NCI-H69 (cell line): ENCODE measurements at places on chromosomes 4 and X.

GRCh38 chr4:76341063-76341462 lies 34.5 kb downstream of the STBD1 start:
- no peak for DNase-seq

DNA sequence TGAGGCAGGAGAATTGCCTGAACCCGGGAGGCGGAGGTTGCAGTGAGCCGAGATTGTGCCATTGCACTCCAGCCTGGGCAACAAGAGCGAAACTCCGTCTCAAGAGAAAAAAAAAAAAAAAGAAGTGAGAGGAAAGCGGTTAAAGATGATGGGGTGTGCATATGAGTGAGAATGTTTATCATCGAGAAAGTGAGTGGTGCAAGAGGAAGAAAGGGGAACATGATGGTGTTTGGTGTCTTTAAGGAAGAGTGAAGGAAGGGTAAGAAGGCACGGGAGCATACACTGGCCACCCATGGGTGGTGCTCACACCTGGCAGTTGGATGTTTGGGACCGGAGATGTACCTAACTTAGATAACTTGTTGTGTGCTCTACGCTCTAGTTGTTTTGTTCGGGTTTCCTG lies 62.2 kb downstream of the STOX2 start:
- DNase-seq, result no peak

DNA sequence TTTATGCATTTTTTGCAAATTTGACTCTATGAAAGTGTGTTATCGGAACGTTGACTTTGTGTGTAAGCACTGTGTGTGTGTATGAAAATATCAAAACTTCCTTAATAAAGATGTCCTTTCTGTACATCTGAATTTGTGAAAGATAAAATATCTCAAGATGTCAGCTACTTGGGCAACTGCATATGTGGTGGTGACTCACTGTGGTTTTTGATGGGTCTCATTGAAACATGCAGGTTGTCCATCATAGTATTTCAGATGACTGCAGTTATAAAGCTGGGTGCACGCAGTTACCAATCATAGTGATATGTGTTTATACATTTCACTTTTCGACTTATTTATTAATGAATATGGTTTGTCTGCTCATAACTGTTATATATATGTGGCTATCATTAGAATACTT lies 19.7 kb upstream of the BBS12 start:
- no peak for DNase-seq

- no peak for DNase-seq
Observed at GRCh38 chr4:113677325-113677724, 84.2 kb downstream of the CAMK2D start.

- no peak for DNase-seq
Observed at GRCh38 chr4:4922441-4922840, 63.0 kb downstream of the MSX1 start.

DNA sequence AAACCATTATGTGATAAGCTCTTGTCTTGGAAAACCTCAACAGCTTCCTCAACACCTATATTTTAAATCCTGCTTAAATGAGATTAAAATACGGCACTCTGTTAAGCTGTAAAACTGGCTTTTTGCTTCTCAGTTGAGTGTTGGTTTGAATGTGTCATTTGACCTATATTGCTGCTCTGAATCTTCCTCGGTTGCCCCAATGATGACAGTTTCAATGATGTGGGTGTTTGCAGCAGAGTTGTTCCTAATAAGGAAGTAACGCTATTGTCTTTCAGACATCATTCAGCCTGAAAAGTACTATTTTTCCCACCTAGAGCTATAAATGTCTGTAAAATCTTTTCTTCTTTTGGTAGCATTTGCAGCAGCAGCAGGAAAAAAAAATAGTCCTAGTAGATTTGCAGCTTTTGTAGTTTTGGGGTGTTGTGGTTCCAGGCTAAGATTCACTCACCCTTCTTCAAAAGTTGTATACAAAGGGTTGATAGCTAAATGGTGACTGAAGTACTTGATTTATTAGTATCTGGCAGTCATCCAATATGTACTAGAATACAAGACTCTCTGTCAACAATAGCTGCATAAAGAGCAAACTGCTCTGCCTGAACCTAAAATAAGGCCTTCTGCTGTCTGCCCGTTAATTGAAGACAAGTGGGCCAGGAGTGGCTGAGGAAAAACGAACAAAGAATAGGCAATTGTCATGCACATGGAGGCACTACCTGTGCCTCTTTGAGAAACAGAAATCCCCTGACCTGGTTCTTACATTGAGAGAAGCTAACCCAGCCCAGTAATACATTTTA lies 333.1 kb downstream of the IL1RAPL1 start:
- DNase-seq, result peak; percentile 95

- no peak for DNase-seq
Observed at GRCh38 chrX:12210196-12210815, 72.0 kb downstream of the FRMPD4 start.

GRCh38 chr4:151687021-151687640 lies 73.7 kb downstream of the GATB start:
- no peak for DNase-seq

DNA sequence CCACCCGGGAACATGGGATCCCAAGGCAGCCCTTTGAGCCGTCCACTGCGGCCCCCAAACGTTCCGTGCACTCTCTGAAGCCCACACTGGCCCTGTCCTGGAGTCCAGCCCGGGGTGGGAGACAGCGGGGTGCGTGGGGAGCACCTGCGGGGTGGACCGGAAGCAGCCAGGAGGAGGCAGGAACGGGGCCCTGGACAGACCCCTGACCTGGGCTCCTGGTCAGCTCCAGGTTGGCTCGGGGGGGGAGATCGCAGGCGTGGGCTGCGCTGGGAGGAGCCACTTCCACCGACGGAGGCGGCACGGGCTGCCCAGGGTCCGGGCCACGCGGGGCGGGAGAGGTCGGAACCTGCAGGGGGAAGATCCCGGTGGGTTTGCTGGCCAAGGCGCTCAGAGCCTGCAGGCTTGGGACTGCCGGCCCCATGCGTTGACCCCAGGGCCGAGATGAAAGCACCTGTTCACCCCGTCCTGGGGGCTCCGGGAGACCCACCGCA lies 5.7 kb upstream of the PLCXD1 start:
- DNase-seq, result no peak

DNA sequence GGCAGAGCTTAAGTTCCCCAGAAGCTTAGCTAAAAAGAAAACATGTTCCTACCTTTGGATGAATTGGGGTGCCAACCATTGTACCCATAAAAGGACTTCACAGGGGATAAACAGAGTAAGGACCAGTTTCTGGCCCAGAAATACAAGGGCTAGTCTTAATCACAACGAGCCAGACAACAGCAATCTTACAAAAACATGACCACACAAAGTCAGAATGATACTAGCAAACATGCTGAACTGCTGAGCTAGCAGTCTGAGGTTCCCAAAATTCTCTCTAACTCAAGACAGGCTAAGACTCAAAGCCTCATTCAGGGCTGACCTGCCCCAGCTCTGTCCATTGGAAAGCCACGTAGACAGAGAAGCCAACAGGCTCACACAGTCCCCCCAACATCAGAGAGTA lies 40.3 kb downstream of the ATP11C start:
- DNase-seq, result no peak

DNA sequence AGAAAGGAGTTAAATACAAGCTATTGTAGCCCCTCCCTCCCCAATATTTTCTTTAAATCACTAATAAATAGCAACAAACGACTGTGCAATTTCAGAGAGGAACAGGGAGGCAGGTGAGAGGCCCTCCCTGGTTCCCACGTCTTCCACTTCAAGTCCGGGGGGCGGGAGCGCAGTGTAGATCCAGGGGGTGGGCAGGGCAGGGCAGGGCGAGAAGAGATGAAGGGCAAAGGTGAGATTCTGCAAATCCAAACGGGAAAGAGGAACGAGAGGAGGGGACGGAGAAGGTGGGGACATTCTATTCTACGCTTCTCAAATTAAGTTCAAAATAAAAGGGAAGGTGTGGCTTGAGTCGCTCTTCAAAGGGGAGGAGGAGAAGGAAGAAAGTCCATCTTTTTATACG lies 6.8 kb downstream of the NKX6-1 start:
- no peak for DNase-seq

GRCh38 chr4:39565878-39566600 lies 38.8 kb upstream of the UGDH start:
- DNase-seq, result no peak

DNA sequence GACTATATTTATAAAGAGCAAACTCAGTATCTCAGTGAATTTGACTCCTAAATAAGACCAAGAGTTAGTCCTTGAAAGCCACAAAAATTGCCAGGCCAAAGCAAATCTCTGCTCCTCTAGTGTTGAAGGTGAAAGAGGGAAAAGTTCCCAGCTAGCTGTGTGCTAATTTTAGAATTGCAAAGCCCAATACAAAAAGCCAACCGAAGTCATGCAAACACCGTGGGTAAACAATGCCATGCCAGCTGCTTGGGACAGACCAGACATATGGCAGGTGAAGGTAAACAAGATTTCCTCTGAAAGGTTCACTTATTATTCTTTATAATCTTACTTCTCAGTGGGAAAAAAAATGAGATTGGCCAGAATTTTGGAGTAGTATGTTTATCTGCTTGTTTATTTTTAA lies 80.5 kb upstream of the LNX1 start:
- DNase-seq, result peak; percentile 80

- DNase-seq, result no peak
Observed at GRCh38 chrX:116862340-116862739, 399.6 kb upstream of the CT83 start.

- DNase-seq, result peak; percentile 79
Observed at GRCh38 chr4:65668201-65669089, 1.8 kb downstream of the EPHA5 start.

DNA sequence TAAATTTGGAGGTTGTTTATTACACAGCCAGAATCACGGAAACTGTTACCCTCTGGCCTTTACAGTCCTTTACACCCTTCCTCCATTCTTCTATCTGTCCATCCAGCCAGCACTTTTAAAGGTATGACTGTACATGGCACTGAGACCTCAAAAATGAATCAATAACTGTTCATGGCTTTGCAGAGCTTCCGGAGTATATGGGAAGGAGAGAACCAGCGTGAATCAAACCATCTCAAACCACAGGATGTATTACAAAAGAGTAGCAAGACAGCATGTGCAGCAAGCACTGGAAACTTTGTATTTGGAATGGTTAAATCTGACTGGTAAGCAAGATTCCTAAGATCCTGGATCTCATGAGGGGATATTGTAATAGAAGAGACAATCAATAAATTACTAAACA lies 228.5 kb upstream of the CASK start:
- no peak for DNase-seq

DNA sequence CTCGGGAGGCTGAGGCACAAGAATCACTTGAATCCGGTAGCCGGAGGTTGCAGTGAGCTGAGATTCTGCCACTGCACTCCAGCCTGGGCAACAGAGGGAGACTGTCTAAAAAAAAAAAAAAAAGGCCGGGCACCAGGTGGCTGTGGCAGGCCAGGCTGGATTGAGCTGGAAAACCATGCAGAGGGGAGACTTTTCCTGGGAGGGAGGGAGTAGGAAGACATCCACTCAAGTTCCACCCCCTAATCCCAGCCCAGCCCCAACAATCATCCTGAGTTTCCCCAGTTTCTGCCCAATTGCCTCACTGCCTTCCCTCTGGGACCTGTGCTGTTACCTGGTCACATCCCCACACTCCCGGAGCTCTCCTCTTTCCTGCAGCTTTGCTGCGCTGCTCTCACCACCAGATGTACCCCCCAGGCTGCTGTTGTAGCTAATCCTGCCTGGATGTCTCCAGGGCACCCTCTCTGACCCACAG lies 9.0 kb upstream of the TSPYL2 start:
- peak; percentile 91 for DNase-seq

GRCh38 chr4:73055241-73055897 lies 14.1 kb downstream of the COX18 start:
- DNase-seq, result no peak

DNA sequence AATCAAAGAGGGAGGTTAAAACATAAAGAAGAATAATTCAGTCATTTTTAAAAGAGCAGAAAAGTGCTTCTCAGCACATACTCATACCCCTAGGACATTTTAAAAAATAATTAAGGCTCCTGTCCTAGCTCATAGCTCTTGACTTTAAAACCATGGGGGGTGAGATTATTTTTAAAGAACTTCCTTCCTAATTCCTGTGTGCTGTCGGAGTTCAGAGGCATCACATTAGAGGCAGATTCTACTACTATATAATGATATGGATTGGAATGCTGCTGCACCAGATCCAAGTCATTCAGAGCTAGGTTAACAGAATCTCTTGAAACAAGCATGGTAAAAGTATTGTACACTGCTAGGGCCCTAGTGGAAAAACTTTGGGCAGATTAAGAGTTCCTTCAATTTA lies 456.5 kb upstream of the ADGRL3 start:
- no peak for DNase-seq

DNA sequence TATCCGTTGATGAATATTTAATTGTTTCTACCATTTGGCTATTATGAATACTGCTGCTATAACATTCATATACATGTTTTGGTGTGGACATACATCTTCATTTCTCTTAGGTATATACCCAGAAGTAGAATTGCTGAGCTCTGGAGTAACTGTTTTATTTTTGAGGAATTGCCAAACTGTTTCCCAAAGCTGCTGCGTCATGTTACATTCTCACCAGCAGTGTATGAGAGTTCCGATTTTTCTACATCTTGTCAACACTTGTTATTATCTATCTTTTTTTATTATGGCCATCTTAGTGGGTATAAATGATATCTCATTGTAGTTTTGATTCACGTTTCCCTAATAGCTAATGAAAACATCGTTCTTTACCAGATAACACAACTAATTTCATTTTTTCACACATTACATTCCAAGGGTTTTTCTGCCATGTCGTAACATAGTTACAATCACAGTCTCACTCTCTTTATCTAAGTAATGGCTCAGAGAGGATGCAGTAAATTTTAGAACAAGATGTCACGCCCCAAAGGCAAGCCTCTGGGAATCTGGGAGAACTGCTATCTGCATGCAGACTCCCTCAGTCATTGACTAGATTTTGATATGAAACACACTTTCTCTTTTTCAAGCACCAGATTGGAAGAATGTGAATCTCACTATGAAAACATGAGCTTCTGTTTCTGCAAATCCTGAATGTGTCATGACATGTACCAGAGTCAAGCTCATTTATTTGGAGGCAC lies 10.3 kb downstream of the ARHGAP6 start:
- DNase-seq, result no peak

DNA sequence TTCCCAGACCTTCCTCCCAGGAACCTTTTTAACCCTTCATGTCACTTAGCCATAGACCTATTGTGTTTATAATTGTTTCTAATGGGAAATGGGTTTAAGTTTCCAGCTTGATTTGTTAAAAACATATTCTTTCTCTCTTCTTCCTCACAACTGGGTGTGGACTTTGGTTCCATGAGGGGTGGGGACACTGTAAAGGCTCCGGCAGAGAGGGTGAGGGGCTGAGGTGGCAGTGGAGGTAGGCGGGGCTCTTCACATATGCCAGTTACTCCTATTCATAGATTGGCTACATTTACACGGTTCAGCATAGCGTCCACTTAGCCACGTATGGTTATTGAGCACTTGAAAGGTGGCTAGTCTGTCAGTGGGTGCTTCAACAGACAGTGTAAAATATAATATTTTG lies 7.8 kb downstream of the INTS6L start:
- DNase-seq, result peak; percentile 84

DNA sequence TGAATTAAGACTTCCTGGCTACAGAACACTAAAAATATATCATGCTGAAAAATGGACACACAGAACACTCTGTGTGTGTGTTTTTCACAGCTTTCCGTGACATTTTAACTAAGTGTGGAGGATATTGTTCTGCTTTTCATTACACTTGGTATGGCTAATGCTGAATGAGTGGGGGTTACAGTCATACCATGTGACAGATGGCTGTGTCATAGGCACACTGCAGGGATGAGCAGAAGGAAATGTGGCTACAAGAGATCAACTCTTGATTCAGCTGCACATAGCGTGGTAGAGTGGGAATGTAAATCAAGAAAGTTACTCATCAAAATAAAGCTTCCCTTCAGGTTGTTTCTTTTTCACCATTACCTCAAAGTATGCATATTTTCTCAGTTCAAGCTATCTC lies 669.8 kb downstream of the IQCM start:
- no peak for DNase-seq
